Heart right ventricle (tissue), 16 donors: ENCODE measurements at places on chromosomes 11 and 22. TPM values are rescaled to one million over a fixed set of nuclear protein-coding genes. Genes with fewer than 3 reads are reported as not detected.

Gene MS4A12
- total RNA-seq, result not detected

Gene GSTT2B
- 5.2 TPM for total RNA-seq

Gene SEC14L6
- not detected for total RNA-seq

Gene CATSPERZ
- not detected for total RNA-seq

- DNase-seq, result peak; percentile 13
Observed at GRCh38 chr22:46626911-46627805, 7.0 kb downstream of the GRAMD4 start.

- DNase-seq, result peak; percentile 36
Observed at GRCh38 chr11:46529095-46529905, 64.5 kb downstream of the AMBRA1 start.

Gene PGR
- total RNA-seq, result 7.9 TPM

DNA sequence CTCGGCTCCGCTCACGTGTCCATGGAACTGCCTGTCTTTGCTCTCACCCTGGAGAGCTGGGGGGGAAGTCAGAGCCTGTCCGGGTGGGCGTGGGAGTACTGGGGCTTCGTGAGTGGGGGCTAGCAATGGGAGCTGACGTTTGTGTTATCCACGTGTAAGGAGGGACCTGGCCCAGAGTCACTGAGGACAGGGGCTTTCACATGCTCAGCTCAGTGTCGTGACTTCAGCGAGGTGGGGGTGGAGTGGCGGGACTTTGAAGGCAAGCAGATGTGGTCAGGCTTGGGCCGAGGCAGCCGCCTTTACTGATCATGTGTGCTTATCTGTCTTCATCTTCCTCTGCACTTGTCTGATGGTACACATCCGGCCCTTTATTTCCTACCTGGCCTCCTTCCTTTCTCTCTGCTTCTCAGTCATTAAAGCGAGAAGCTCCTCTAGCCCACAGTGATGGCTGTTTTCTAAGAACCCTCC is 113.1 kb upstream of the NNMT start:
- no peak for DNase-seq

- DNase-seq, result peak; percentile 86
Observed at GRCh38 chr11:108115500-108116140, 5.7 kb upstream of the ACAT1 start.

DNA sequence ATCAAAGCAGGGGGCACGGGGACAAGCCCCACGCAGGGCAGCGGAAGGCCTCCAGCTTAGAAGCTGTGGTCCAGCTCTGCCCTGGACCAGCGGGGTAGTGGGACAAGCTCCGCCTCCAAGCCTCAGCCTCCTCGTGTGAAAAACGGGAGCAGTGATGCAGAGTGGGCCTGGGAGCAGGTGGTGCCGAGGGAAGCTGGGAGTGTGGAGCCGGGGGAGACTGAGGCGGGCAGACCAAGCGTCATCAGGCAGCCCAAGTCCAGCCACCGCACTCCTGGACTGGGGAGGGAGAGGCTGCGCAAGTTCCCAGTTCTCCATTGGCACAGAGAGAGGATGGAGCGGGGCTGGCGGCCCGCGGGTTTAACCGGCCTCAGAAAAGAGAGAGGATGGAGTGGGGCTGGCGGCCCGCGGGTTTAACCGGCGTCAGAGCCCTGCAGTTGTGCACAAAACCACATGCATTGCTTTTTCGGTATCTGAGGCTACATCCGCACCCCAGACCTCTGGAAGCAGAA is 68.1 kb upstream of the PHF21B start:
- DNase-seq, result no peak

- no peak for DNase-seq
Observed at GRCh38 chr22:39229075-39229474, 15.7 kb downstream of the PDGFB start.

Gene APOL5
- not detected for total RNA-seq

DNA sequence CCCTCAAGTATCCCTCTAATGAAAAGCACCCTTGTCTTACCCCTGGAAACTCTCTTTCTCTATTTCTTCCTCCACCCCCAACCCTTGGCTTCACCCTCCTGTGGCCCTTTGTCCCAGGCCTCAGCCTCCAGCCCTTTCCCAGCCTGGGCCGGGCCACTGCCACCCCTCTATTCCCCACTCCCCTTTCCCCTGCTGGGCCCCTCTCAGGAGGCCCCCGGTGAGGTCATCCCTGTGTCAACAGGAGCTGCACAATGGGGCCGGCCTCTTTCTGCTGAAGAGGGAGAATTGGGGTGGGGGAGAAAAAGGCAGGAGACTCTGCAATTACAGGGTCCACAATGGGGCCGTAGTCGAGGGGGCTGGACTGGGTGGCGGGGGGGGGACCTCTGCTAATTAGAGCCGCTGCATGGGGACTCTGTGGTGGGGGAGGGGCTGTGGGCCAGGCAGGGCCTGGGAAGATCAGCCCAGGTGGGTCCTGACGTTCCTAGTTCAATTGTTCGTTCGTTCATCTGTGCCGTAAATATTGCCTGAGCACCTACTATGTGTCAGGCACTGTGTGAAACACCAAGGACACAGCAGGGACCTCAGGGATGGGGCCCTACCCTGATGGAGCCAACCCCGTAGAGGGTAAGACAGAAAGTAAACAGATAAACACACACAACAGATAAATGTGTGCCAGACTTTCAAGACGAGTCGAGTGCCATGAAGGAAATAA is 18.5 kb upstream of the MPPED1 start:
- no peak for DNase-seq

DNA sequence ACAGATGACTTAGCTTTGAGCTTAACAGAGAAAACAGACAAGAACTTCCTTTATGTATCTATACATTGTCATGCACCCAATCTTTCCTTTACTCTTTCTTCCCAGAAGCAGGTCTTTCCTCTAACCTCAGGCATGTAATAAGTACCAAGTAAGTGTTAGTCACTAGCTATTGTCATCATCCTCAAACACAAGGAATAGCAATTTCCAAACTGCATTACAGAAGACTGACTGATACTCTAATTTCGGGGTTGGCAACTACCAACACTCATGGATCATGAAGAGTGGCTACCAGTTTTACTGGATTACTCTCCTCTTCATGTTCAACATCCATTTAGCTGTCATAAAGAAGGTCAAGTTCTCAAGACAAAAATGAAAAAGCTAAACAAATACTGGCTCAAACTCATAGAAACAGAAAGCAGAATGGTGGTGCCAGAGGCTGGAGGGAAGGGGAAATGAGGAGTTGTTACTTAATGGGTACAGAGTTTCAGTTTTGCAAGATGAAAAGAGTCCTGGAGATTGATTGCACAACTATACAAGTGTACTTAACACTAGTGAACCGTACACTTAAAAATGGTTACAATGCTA is 111.6 kb downstream of the SIK3 start:
- DNase-seq, result no peak

- no peak for DNase-seq
Observed at GRCh38 chr11:119530509-119530908, 107.5 kb upstream of the THY1 start.

- DNase-seq, result no peak
Observed at GRCh38 chr11:108596701-108597100, 3.1 kb upstream of the EXPH5 start.

DNA sequence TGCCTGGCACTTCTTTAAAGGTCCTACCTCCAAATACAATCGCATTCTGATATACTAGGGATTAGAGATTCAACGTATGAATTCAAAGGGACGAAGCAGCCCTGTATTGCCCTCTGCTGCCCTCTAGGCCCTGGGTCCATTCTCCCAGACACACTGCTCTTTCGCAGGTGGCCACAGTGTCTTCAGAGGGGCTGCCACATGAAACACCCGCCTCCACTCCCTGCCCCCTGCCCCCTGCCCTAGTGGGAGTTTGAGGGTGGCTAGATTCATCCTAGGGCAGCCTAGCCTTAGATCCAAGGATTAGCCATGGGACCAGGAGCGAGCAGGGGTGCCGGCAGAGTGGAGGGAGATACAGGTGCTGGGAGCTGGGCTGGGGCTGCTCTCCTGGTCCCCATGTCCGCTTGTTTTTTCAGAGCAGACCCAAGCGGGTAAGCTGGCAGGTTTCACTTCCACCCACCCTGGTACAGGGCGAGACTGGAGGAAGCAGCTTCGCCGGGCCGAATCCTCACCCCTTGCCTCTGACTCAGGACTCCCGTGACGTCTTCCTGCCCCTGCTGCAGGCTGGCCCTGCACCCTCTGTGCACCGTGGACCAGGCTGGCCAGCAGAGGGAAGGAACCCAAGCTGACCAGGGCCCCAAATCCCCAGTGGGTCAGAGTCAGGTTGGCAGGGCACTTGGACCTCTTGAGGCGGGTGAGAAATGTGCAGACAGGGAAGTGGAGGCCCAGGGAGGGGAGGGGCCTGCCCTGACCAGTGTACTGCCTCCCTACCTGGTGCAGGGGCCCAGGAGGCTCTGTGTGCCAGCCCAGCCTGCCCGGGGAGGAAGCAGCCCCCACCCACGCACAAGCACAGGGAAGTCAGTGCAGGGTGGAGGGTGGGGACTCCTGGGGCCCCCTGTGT is 28.4 kb upstream of the HMOX1 start:
- DNase-seq, result peak; percentile 62

Gene IGSF22
- not detected for total RNA-seq

DNA sequence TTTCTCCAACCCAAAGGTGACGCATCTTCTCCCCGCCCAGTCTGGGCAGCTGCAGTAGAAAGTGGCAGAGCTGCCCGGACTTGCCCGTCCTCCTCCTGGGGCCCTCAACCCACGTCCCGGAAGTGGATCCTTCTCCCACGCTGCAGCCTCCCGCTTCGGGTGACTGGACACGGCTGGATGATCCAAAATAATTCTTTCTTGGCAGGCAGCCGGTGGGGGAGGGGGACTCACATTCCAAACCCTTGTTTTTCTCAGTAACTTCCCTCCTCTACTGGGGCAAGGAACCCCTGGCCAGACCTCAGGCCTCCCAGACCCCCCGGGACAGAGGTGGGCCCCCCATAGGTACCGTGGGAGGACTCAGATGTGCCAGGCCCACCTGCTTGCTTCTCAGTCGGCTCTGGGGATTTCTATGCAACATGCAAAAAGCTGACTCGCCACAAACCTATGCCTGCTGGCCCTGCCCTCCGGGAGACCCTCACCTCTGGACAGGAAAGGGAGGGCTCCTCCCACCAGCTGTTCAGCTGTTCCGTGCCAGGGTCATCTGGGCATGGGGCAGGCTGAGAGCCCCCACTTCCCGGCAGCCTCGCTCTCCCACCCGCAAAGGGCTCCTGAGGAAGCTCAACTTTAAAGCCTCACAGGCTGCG is 1.4 kb downstream of the PLXNB2 start:
- peak; percentile 79 for DNase-seq

Gene LINC01488
- total RNA-seq, result 0.23 TPM

DNA sequence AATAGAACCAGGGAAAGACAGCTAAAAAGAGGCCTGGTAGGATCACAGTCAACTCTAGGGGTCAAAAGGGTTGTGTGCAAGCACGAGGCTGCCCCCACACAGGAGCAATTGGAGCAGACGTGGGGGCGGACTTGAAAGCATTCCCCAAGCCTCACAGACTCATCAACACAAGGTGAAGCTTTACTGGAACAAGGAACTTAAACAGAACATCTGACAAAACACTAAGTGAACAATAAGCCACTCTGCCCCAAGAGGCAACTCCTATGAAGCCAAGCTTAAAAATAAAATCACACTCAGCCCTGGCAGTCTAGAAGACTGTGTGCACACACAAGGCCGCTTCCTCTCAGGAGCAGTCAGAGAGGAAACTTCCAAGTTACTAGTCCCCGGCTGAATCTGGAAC is 32.2 kb upstream of the TEAD1 start:
- DNase-seq, result no peak

Gene IFITM10
- 0.28 TPM for total RNA-seq

DNA sequence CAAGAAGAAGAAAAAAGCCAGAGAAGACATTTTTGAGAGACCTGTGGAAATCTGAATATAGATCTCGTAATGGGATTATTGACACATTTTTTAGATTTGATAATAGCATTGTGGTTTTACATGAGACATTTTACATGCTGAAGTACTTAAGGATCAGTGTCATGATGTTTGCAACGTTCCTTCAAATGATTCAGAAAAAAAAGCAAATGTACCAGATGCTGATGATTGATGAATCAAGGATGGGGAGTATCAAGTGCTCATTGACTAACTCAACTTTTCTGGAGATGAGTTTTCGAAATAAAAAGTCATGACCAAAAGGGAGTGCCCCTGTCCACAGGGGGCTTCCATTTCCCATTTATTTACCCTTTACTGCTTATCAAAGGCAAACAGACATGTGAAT is 207.0 kb upstream of the SORL1-AS1 start:
- no peak for DNase-seq

Gene CAPN1
- total RNA-seq, result 94.7 TPM

- no peak for DNase-seq
Observed at GRCh38 chr11:6110011-6110410, 2.5 kb downstream of the OR56B4 start.

- no peak for DNase-seq
Observed at GRCh38 chr11:73551677-73552076, 46.2 kb downstream of the FAM168A start.

Gene MED15
- total RNA-seq, result 56.6 TPM

- DNase-seq, result no peak
Observed at GRCh38 chr11:26186389-26186788, 145.5 kb upstream of the ANO3 start.

Gene OR4C45
- total RNA-seq, result not detected

- no peak for DNase-seq
Observed at GRCh38 chr11:7436657-7437056, 48.6 kb upstream of the OLFML1 start.

- no peak for DNase-seq
Observed at GRCh38 chr11:117394221-117394925, 66.7 kb downstream of the CEP164 start.

Gene TKFC
- total RNA-seq, result 24.1 TPM
